Hematopoietic multipotent progenitor cell treated with erythropoietin and hydrocortisone succinate and interleukin-3 and kit ligand, for 15 days (in vitro differentiated cells): ENCODE measurements at places on chromosomes 1 and 21.

DNA sequence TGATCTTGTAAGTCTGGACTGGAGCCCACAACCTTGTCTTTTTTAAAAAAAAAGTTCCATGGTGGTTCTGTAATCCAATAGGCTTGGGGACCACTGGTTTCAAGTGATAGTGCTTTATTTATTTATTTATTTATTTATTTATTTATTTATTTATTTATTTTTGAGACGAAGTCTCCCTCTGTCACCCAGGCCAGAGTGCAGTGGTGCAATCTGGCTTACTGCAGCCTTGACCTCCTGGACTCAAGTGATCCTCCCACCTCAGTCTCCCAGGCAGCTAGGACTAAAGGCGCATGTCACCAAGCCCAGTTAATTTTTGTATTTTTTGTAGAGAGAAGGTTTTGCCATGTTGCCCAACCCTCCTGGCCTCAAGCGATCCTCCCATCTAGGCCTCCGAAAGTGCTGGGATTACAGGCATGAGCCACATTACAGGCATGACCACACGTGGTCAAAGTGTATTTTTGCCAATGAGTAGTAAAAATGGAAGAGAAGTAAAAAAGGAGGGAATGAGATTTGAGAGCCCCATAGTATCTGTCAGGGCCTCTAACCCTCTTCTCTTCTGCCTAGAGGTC, 44.8 kb upstream of the ARHGAP29 start:
- no peak for DNase-seq

DNA sequence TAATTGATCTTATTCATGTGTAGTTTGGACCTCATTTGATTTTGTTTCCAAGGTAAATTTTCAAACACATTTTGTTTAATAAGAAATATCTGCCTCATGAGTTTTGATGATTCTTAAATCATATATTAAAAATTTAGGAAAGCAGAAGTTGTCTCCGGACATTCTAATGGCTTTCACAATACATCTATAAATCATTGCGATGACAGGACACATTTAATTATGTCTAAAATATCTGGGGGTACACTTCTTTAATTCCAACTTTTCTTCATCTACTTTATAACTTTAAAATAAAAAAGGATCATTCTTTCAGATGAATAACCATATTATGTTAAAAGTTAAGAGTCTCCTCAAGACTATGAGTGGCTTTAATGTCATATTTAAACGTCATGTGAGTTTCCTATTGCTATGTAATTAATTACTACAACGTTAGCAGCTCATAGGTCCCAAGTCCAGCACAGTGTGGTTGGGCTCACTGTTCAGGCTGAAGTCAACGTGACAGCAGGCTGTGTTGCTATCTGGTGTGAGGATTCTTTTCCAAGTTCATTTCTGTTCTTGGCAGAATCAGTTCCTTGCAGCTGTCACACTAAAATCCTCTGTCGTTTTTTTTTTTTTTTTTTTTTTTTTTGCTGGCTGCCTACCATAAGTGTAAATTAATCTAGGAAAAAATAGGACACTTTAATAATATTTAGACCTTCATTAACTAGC, 893.5 kb downstream of the LTN1 start:
- no peak for DNase-seq

- DNase-seq = no peak
These were observed 53.0 kb upstream of the SPATA6 start for GRCh38 chr1:48524892-48525467.

GRCh38 chr1:232018231-232019025, 391.8 kb downstream of the DISC1 start:
- no peak for DNase-seq

- DNase-seq = no peak
These were observed 21.2 kb upstream of the MYOCOS start for GRCh38 chr1:171600862-171601261.

- DNase-seq = no peak
These were observed 5.7 kb downstream of the AHCYL1 start for GRCh38 chr1:109990302-109990653.

DNA sequence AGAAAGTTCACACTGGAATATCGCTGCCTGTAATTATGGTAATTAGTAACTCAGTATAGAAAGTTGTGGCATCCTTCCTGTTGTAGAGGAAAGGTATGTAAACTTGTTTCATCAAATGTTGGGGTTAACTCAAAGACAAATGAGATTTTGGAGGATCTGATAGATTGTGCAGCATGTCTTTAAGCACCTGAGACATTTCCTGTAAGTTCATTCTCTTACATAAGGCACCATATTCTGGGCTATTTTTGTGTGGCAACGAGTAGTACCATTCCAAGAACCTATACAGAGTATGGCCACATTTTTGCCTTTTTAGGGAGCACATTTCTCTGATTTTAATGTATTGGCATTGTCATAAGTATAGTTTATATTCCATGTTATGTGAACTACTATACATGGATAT, 88.8 kb downstream of the CDC14A start:
- no peak for DNase-seq
